ENCODE measurements at places on chromosomes 12 and 14.

- DNase-seq, result no peak
Measured at GRCh38 chr12:12294215-12295005, 27.6 kb upstream of the LRP6 start.

GRCh38 chr14:37417833-37418232 is 177.2 kb downstream of the FOXA1 start:
- DNase-seq, result no peak

- no peak for DNase-seq
Measured at GRCh38 chr12:119486599-119487154, 106.9 kb upstream of the TMEM233 start.

DNA sequence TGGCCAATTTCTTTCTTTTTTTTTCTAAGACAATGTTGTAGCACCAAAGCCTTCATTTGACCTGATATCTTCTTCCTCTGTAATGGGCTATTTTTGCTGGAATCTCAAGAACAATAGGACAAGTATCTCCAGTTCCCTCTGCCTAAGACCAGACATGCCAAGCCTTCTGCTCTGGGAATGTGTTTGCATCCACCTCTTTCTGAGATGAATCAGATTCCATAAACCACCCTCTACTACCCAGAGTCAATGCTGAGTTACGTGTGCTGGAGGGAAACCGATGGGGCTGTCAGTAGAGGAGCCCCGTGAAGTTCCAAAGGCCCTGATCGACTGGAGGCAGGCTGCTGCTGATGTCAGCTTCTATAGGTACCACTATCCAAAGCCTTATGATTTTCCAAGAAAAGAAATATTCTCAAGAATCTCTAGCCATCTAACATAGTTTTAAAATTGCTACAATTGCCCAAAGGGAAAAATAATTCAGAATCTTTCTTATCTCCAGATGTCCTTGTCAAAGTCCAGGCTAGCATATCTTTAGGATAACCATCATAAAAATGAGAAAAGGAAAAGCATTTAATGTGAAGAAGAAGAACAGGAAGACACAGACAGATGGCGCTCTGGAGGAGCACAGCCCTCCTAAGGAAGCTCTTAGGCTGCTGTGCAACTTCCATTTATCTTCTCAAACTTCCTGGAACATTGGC is 101.9 kb downstream of the SLC8A3 start:
- DNase-seq, result peak; percentile 37

- no peak for DNase-seq
Measured at GRCh38 chr12:51342416-51342815, 4.1 kb downstream of the CELA1 start.

- no peak for DNase-seq
Measured at GRCh38 chr14:75847584-75847983, 134.2 kb downstream of the TGFB3 start.

- no peak for DNase-seq
Measured at GRCh38 chr14:102754370-102755262, 22.6 kb upstream of the TRAF3 start.

GRCh38 chr14:64763085-64763782 is 59.0 kb downstream of the PLEKHG3 start:
- no peak for DNase-seq

GRCh38 chr12:130076752-130077151 is 85.5 kb upstream of the FZD10 start:
- DNase-seq, result no peak

DNA sequence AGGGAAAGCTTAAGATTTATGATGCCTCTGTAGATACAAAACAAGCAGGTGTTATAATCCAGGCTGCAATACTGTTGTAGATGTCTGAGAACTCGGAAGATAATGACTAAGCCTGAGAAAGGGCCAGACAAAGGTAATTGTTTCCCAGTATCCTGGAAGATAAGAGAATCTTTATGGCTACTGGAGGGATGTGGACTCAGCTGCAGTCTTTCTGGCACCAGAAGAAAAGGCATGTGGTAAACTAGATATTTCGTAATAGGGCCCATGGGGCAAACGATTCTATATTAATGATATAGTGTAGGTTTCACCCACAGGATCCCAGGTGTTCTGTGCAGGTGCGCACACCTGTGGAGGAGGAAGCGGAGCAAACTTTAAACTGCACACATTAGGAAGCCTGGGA is 9.2 kb upstream of the APOLD1 start:
- no peak for DNase-seq

- no peak for DNase-seq
Measured at GRCh38 chr12:27199638-27200300, 44.3 kb upstream of the STK38L start.

DNA sequence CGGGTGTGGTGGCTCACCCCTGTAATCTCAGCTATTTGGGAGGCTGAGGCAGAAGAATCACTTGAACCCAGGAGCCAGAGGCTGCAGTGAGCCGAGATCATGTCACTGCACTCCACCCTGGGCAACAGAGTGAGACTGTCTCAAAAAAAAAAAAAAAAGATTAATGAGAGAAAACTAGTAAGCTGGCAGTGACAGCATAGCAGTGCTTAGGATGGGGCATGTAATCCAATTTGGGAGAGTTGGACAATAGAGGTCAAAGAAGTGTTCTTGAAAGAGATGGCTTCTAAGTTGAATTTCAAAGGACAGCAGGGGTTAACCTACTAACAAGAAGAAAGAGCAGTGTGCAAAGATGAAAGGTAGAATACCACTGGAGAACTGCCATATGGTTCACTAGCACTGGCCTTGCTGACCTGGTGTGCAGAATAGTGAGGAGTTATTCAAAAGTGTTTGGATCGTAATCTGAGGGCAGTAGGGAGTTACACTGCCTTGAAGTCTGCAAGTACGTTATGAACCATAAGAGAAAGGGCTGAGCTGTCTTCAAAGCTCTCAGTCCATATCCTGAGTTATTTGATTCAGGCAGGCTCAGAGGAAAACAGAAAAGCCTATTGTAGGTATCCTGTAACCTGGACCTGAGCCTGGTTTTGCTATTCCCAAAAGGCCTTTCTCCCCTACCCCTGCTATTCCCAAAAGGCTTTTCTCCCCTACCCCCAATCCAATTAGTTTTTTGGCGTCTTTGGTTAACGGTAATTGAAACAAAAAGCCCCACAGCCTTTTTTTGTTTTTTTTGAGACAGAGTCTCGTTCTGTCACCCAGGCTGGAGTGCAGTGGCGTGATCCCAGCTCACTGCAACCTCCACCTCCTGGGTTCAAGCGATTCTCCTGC is 3.4 kb downstream of the XPOT start:
- no peak for DNase-seq

DNA sequence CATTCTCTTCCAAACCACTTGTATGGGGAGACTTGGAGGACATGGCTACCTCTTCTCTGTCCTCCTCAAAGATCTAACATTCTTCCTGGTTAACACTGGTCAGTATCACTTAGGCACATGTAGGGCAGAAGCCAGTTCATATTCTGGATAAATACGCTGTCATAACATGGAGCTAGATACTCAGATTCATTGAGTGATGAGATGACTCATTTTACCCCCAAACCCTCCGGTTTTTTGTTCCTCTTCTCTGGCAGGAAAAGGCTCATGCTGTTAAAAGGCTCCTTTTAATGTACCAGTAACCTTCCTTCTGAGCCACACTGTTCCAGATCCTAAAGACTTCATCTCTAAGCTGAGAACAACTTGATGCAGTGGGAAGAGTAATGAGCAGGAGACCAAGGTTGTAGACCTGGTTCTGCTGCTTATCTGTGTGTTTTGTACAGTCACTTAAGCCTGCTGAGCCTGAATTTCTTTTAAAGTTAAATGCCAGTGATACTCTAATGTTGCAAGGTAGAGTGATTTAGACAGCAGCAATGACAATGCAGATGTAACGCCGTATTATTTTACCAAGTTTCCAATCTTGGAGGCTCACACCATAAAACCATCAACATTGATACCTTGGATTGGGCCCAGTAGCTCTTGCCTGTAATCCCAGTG is 57.3 kb upstream of the ELK3 start:
- DNase-seq, result no peak

DNA sequence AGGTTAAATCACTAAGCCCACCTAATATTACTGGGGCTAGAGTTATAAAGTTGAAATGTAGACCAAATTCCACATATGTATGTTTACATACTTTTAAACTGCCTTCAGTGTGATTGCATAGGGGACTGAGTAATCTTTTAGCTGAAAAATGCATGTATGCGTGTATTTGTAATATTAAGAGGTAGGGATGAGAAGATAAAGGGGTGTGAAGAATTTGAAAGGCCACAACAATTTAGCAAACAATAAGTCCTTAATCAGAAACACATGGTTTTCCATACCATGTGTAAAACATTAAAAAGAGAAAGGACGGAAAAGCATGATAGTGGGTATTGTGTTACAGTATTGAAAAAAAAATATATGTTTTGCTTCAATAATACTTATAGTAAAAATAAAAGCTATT is 919.9 kb upstream of the FLRT2 start:
- DNase-seq, result no peak

- no peak for DNase-seq
Measured at GRCh38 chr12:24133384-24133783, 183.9 kb upstream of the SOX5 start.

GRCh38 chr12:45827974-45828373 is 98.5 kb downstream of the ARID2 start:
- no peak for DNase-seq

DNA sequence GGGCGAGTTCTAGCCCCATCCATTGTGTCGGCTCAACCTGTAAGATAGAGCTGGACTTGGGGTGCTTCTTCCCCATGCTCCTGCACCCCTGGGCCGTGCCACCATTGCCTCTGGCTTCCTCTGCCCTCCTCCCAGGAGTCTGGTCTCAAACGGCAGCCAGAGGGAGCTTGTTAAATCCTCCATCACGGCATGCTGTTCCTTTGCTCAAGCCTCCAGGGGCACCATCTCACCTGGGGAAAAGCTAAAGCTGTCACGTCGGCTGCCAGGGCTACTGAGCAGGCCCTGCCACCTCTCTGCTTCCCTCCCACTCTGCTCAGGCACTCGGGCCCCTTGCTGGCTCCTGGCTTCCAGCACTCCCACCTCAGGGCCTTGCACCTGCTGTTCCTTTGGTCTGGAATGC is 140.4 kb downstream of the RBM19 start:
- DNase-seq, result no peak

- DNase-seq, result no peak
Measured at GRCh38 chr14:22423958-22424357, 165.1 kb downstream of the DAD1 start.

Data from HEK293T (cell line).